H4 (cell line): ENCODE measurements at places on chromosomes 11 and 22. TPM values are rescaled to one million over a fixed set of nuclear protein-coding genes. Genes with fewer than 3 reads are reported as not detected.

GRCh38 chr11:132520199-132520598, 1012.1 kb downstream of the OPCML start:
- no peak for DNase-seq

DNA sequence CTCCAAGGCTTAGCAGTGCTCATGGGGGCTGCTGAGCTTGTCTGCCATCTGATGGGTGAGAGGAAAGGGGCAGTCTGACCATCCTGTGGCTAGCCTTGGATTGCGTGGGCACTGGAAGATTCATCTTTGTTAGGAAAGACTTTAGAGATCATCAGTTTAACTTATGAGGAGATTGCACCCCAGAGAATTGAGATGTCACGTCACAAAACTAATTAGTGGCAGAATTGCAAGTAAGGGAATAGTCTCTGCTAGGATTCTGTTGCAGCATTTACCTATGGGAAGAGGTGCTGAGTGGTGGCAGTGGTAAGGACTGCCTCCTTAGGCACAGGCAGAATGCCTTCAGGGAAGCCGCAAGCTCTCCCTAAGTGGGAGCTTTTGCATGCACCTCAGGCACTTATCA, 42.8 kb upstream of the HSPA8 start:
- DNase-seq, result no peak

DNA sequence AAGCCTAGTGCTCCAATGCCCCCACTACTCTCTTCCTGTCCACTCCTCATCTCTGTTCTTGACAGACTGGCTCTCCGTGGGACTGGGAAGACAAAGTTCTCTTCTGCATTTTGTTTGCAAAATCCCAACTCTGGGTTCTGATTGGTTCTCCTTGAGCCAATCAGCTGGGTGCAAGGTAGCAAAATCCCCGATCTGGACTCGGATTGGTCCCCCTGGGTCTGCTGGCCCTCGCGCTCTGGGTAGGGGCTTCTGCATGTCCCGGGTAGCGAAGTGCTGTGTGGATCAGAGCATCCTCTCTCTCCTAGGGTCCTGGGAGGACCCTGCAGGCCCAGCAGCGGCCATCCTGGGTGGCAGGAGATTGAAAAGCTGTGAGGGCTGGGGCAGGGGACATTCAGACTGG, 22.3 kb upstream of the A4GALT start:
- no peak for DNase-seq

DNA sequence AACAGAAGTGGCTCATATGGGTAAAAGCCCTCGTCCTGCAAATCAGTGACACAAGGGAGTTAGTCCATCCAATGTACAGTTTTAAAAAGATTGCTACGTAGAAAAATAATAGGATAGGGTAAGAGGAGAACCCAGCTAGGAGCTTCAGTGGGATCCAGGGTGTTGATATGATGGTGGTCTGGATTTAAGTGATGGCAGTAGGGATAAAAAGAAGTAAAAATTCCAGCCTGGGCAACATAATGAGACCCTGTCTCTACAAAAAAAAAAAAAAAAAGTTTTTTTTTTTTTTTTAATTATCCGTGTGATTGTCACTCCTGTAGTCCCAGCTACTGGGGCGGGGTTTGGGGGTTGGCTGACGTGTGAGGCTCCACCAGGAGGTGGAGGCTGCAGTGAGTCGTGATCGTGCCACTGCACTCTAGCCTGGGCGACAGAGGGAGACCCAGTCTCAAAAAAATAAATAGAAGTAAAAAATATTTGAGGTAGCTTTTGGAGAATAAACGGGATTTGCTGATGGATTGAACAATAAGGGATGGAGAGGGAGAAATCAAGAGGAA, 7.0 kb upstream of the L3MBTL2 start:
- no peak for DNase-seq

GRCh38 chr11:60870733-60871377, 3.5 kb downstream of the ZP1 start:
- no peak for DNase-seq

DNA sequence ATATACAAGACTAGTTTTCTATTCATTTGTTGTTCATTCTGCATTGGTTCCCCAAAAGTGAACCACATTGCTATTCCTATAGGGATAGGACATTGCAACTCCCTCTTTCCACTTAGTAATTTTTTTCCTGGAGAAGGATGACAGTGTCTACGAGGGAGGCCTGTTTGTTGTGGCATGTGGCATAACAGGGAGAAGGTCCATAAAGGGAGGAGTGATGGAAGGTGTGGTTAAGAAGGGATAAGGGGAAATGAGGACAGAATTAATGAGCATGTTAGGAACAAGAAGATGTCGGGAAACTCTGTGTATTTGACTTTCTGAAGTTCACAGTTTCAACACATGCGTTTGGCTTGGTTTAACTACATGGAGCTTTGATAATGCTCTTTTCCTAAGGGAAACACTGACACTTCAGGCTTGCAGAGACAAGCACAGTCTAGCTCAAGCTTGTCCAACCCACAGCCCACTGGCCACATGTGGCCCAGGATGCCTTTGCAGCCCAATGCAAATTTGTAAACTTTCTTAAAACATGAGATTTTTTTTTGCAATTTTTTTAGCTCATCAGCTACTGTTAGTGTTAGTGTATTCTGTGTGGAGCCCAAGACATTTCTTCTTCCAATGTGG, 149.7 kb downstream of the TRPC6 start:
- no peak for DNase-seq

DNA sequence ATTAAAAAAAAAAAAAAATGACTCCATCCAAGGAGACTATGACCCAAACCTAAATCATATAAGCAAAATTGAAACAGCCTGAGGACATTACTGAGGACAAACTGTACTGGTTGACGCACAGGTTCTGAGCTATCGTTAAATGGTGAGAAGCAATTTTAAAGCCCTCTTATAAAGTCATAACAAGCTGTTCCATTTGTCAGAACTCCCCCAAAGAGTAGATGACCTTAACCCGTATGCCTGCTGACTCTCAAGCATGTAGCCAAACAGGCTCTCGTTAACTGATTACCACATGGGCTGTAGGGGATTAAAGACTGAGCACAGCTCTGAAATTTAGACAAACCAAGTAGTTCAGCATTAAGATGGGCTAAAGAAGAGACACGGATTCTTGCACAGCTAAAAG, 2.2 kb downstream of the CRYAB start:
- no peak for DNase-seq

- DNase-seq, result no peak
Observed at GRCh38 chr22:30874431-30875370, 93.9 kb downstream of the MORC2 start.

GRCh38 chr11:34987617-34988016, 71.2 kb downstream of the PDHX start:
- DNase-seq, result no peak

DNA sequence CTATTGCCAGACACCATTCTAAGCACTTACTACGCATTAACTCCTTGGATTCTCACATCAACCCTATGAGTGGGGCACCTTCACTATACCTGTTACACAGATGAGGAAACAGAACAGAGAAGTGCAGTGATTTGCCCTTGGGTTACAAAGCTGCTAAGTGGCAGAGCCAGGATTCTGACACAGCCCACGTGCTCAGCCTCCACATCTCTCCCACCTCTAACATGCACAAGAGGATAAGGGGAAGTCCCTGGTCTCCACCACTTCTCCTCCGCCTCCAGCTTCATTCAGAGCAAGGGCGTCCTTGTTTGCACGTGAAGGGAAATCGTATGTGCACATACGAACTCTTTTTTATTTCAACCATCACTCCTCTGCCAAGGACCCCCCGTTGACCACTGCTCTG, 53.7 kb downstream of the CDON start:
- DNase-seq, result no peak

The GGTLC2 gene
- not detected in 2 replicates for total RNA-seq

The SMIM35 gene
- total RNA-seq, result not detected in 2 replicates

The ARSA gene
- total RNA-seq, result 8.4 and 9.3 TPM in 2 replicates
